Brain microvascular endothelial cell (primary cell): ENCODE measurements at places on chromosomes 4 and X.
A peak's percentile ranks its signal among the peaks of the same experiment; 100 is the strongest.

DNA sequence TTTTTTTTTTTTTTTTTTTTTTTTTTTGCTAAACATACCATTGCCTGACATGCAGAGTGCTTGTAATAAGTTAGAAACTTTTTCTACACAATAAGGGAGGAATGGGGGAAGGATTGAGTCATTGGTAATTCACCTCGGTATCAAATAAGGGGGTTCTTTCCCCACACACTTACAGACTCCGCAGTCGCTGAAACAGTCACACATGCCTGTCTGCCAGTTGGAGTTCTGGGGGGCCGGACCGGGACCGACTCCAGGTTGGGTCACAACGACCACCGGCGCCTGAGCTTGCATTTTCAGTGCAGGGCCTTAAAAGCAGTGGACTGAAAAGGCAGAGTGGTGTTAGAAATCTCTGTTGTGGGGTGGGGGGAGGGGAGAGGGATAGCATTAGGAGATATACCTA, 6.9 kb downstream of the PLAC8 start:
- DNase-seq, result no peak

DNA sequence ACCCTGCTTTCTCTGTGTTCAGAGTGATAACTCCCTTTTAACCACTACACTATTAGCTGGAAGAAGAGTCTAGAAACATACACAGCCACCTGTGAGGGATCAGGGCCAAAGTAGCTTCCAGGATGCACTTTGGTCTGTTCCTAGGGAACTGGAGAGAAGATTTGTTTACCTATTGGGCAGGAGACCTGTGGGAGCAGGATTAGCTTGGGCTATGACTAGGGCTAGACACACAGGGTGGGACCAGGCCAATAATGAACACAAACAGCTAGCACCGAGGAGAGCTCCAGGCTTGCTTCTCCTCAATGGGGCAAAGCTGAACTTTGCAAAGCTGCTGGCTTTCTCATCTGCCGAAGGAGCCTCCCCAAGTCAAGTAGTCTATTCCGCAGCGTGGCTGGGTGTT, 24.4 kb upstream of the MAP7D3 start:
- no peak for DNase-seq

GRCh38 chr4:61068745-61069144, 131.4 kb upstream of the ADGRL3 start:
- peak; percentile 22 for DNase-seq

DNA sequence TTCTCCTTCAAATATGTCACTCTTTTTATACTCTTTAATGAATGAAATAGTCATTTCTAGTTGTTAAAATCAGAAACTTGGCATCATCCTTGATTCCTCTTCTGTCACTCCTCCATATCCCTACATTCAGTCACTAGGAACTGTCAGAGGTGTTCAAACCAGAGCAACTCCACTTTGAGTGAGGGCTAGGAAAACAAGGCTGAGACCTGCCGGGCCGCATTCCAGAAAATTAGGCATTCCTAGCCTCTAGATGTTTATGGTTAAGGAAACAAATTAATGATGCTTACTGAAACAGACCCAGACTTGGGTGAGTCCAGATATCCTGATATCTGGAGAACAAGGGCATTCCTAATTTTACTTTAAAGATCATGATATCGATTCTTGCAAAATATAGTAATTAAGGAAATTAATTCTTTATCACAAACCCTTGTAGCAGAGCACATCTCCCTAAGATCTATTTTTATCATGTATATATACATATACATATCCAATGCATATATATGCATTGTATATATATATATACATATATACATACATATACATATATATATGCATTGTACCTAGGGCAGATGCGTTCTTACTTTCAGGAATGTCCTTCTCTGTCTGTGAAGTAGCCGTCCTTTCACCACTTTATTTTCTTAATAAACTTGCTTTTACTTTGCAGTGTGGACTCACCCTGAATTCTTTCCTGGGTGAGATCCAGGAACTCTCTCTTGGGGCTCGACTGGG, 98.4 kb upstream of the GC start:
- DNase-seq, result no peak

DNA sequence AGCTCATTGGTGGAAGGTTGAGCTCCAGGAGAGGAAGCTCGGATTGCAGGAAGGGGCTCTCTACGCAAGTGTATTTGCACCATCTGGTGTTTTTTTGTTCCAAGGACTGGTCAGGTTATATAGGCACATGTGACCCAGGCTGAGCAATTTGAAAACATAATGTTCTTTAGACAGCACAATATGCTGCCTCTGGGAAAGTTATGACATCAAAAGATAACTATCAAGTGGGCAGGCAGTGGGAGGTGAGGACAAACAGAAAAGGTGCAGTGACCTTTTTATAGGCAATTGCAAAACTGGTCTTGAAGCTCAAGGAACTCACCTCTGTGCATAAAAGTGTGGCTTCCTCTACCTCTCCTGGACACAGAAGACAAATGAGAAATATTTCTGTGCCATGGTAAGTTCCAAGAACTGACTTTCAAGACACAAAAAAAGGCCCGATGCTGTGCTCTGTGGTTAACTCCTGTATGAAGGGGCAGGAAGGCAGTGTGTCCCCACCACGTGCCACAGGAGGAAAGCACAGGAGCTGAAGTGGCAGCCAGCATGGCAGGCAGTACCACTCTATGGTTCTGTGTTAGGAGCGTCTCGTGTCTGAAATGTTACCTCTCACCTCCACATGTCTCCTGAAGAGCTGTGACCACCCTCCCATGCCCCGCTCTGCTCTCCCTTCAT, 128.6 kb downstream of the SHROOM3 start:
- no peak for DNase-seq
